ENCODE measurements at places on chromosomes 7 and 10.

GRCh38 chr10:101686133-101686925 is 8.6 kb downstream of the FBXW4 start:
- no peak for DNase-seq

DNA sequence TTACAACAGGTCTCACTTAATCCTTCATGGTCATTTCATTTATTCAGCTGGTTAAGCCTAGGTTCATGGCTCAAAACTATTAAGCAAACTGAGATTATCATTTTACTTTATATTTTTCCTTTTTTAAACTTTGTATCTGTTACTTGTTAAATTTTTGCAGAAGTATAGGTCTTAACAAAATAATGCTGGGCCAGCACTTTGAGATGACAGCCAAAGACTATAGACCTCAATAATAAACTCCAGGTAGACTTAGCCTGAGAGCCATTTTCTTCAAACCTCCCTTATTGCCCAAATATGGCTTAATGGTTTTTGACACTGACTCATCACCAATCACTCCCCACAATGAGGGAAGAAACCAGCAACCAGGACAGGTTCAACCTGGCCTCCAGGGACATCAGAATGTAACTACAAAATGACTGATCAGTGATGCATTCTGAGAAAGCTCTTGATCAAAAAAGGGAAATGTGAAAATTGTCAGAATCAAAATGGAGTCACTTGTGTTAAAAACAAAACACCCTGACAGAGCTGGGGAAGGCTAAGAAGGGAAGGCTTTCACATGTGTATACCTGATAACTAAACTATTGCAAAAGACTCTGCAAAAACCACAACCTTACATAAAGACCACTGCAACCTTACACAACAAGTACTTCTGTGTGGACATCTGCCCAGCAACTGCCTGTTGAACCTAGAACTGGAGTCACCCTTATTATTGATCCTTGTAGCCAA is 2.1 kb upstream of the CCDC126 start:
- DNase-seq, result no peak

DNA sequence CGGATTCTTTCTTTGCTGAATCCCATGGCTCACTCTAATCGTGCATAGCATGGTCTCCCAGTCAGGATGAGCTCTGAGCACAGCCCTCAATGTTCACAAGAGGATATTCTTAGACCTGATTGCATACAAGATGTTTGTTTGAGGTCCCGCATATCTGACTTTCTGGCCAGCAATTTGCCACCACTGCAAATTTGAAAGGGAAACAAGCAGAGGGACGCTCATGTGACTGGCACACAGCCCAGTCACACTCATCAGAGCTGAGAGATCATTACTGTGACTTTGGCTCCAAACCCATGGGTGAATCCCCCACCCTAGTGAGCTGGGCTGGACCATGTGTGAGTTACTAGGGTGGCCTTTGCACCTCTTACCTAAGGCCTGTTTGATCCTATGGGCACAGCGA is 9.9 kb downstream of the TAS2R41 start:
- no peak for DNase-seq

DNA sequence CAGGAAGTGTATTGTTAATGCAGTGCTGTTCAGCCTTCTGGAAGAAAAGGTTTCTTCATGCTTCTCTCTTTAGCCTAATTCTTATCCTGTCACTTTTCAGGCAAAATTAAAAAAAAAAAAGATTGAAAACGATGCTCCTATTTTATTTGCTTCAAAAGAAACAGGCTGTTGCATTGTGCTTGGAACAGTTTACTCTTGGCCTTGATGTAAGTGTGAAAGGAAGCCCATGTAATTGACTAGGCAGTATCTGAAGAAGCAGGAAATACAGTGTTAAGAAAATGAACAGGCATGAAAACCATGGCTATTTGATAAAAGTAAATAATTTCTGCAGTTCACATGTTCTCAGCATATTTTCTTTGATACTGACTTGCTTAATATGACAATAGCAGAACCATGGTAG is 40.4 kb upstream of the ATRNL1 start:
- no peak for DNase-seq

DNA sequence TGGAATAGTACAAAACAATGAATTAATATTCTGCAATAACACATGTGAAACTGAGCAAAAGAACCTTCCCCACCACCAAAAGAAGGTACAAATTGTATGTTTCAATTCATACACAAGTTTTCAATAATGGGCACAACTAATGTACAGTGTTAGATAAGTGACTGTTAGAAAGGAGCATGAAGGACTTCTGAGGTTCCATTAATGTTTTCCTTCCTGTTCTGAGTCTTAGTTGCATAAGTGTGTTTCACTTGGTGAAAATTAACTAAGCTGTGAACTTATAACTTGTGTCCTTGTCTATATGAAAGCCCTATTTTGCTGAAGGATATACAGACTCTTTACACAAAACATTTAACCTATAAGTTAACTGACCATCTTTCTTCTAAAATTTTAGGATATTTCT is 8.2 kb downstream of the GSAP start:
- DNase-seq, result no peak
